Kidney tubule cell (primary cell): ENCODE measurements at places on chromosomes 2 and 18.

DNA sequence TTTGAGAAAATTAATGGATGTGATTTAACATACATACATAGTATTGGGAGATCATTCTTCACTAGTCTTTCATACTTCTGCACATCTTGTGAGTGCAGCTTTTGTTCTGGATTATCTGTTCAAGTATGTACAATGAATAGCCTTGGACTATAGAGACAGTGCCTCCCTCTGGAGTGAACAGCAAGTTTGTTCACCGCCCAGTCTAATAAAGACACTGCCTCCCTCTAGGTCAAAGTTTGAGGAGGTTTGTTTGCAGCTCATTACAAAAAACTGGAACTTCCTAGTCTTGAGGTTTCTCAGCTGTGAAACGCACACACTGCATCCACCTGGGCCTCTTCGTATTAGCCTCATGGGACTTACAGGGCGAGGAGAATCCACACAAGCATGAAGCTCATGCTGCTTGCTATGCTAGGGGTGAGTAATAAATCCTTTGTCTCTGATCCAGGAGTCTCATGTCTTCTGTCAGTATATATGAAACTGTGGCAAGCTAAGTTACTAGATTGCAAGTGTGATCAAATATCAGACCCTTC lies 26.0 kb upstream of the LAPTM4A start:
- no peak for DNase-seq

DNA sequence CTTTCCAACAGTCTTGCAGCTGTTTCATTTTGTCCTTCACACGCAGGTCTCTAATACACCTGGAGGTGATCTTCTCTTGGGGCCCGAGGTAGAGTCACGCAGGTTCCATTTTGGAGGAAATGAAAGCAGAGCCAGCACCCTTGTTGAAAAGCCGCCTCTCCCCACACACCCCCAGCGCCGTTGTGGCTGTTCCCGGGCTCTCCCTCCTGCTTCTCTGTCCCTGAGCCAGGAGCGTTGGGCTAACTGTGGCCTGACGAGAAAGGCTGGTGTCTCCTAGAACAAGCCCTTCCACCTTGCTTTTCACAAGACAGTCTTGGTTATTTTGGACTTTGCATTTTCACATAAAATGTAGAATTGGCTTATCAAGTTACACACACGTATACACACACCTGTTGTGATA lies 16.3 kb downstream of the SNED1 start:
- DNase-seq: no peak

DNA sequence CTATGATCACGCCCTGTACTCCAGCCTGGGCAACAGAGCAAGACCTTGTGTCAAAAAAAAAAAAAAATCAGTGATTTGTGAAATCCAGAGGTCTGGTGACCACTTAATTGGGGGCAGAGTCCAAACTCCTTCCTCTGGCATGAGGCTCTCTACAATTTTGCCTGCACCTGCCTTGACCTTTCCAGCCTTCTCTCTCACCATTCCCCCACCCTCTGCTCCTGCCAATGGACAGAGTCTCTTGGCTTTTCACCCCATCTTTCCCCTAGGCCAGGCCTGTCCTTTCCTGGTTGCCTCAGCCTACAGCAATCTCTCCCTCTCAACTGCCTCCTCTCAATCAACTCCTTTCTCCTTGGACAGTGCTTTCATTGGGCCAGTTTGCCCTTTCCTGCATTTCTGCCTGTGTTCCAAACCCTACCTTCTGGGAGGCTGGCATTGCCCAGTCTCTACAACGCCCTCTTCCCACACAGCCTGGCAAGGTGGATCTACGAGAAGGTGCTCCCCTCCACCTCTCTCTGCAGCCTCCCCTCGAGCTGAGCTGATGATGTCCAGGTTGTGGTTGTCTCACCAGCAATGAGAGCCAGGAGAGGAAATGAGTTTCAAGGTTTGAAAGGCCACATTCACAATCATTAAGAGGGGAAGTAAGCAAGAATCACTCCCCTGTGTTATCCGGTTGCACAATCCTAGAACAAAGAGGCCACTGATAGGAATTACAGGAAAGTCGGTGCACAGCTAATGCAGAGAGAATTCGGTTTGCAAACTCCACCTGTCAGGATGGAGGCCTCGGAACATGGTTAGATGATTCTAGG lies 39.5 kb upstream of the NPAS2 start:
- peak; percentile 90 for DNase-seq

- peak; percentile 54 for DNase-seq
These were observed 629.9 kb downstream of the NRXN1 start for GRCh38 chr2:50401772-50402653.

- peak; percentile 40 for DNase-seq
These were observed 20.9 kb downstream of the BCL2 start for GRCh38 chr18:63298400-63299365.

DNA sequence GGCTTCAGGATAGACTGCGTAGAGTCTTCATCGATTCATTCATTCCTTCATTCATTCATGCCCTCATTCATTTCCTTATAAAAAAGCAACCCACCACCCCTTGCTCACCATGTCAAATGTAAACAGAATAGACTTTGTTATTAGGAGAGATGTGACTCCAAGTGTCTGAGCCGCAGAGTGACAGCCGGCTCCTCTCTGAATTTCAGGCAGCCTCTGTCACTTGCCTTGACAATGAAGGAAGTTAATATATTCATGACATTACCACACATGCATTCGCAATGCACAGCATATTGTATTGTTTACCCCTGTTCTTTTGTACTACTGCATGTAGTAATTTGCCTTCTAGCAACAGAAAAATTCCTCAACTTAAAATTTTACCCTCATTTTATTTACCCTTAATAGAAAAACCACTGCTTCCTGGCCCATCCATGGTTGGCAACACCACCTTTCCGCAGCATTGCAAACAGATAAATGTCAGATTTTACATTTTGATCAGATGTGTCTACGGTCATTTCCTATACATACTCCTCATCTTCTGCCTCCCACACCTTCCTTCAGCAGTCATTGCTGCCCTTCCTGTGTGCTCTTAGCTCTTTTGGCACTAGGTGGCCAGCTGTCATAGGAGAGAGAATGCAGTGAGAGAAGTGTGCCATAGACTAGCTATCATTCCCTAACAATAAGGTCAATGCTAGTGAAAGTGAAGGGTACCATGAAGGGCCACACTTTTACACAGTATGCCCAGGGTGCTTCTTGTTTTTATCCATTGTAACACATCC lies 1090.8 kb downstream of the BCL11A start:
- no peak for DNase-seq

GRCh38 chr18:36467614-36468013 lies 170.1 kb downstream of the FHOD3 start:
- no peak for DNase-seq

DNA sequence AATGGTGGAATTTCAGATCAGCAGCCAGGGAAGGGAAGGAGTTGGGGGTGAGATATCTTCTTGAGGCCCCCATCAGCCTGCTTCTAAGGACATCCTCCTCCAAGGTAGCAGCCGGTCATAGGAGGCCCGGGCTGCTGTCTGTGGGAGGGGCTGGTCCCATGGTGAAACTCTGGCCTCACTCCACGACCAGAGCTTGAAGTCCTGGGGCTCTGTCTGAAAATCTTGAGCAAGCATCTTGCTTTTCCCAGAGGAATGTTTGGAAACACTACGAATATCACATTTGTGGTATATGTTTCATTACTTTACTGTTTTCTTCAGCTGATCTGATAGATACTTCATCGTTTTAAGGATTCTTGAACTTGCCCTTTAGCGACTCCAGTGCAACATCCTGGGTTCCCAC lies 103.7 kb downstream of the CTAGE1 start:
- no peak for DNase-seq

DNA sequence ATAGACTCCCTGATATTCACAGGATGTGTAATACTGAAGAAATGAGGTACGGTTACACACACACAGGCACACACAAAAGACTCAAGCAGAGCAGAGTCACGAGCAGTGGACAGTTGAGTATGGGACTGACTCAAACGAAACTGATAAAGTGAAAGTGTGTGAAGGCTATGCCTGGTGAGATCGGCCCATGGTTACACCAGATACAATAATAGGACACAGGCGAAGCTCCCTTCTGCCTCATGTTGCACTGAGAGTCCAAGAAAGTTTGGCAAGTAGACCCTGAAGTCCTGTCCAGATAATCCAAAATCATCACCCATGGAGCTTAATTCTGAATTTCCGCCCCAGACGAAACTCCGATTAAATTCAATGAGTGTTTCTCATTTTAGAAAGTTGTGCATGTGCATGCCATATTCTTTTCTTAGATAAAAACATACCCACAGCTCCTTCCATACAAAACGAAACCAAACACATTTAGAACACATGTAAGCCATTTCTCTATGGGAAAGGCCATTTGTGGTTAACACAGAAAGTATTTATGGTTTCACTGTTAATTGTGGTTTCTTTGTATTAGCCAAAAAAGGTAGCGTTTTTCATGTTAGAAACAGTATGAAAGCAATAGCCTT lies 567.6 kb downstream of the PLCL1 start:
- DNase-seq: no peak
